Fibroblast of skin of right quadriceps (primary cell): ENCODE measurements at places on chromosomes 16 and 17.

DNA sequence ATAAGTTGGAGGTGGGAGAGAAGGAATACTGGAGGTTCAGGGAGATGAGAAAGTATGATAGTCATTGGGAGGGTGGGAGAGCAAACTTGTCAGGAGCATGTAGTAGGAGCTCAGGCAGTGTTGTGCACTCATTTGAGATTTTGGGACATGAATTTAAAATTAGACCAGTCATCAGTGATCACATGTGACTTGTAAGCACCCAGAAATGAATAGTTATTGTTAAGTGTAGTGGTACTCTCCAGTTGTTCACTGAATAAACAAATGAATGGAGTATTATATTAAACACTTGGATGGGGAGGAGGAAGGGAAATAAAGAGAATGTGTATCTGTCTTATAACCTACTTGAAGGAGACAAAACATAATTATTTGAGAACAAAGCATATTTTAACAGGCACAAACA, 2.2 kb upstream of the PSME3 start:
- DNase-seq, result no peak

- DNase-seq, result peak; percentile 64
These were observed 211.4 kb downstream of the NTN1 start for GRCh38 chr17:9232591-9233270.

DNA sequence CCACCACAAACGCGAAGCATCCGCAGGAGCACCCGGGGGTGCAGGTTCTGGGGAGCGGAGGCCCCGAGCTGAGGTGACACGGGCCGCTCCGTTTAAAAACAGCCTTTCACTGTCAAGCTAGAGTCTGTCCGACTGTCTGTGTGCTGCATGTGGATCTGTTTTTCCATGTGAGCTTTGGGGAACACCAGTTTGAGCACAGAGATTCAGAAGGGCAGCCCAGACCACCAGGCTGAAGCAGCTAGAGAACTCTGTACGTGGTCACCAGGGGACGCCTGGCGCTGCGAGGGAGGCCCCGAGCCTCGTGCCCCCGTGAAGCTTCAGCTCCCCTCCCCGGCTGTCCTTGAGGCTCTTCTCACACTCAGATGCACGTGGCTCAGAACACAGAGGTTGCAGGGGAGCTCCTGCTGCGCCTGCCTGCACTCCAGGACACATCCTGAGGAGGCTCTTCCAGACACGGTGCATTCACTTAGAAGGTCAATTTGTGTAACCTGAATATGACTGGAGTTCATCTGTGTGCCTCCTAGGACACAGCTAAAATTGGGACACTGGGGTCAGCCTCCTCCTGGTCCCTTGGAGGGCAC, 15.7 kb upstream of the FOXK2 start:
- DNase-seq, result no peak

DNA sequence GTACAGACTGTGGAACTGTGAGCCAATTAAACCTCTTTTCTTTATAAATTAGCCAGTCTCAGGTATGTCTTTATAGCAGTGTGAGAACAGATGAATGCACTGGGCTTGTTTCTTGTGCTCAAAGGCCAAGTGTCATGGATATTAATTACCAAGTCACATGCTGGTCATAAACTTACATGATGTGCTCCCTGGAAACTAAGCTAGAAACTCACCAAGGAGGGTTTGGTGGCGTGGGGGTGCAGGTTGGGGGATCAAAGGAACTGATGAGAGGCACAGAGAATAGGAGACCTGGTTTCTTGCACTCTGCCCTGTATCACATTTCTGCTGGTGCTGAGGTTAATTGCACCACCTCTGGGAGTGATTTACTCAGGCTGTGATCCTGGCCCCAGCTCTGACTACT, 31.2 kb upstream of the TMC5 start:
- DNase-seq, result no peak

- no peak for DNase-seq
These were observed 252.4 kb downstream of the GRIN2A start for GRCh38 chr16:9929836-9930235.

GRCh38 chr17:26731005-26731921, 562.7 kb upstream of the WSB1 start:
- no peak for DNase-seq

DNA sequence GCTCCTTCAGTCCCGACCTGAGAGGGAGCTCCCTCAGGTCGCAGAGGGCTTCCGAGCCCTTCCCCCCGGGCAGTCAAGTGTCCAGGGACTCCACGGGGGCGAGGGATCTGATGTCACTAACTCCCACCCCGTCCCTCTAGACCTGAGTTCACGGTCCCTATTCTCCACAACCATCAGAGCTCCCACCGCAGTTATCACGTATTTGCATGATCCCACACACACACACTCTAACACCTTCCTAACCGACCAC, 3.7 kb upstream of the PER1 start:
- no peak for DNase-seq

DNA sequence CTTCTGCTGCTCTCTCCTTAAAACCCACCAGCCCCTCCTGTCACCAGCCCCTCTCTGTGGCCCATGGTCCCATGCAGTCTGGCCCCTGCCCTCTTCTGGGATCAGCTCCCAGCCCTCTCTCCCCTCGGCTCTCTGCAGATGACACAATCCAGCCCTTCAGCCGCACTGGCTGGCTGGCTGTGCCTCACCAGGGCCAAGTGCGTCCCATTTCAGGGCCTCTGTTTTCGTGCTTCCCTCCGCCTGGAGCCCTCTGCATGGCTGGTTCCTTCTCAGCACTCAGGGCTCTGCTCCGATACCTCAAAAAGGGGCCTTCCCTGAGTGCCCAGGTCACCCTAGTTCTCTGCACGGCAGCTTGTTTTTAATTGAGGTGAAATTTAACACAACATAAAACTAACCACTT, 124.3 kb downstream of the SOCS1 start:
- no peak for DNase-seq

- DNase-seq, result no peak
These were observed 23.0 kb downstream of the GSPT1 start for GRCh38 chr16:11892761-11893160.

GRCh38 chr17:72609501-72609900, 483.0 kb downstream of the SLC39A11 start:
- peak; percentile 67 for DNase-seq
